ENCODE measurements at places on chromosomes 5 and 9.

GRCh38 chr5:141529002-141529401 lies 40.1 kb downstream of the PCDHGC5 start:
- no peak for DNase-seq

GRCh38 chr9:36855448-36856315 lies 178.4 kb downstream of the PAX5 start:
- no peak for DNase-seq

DNA sequence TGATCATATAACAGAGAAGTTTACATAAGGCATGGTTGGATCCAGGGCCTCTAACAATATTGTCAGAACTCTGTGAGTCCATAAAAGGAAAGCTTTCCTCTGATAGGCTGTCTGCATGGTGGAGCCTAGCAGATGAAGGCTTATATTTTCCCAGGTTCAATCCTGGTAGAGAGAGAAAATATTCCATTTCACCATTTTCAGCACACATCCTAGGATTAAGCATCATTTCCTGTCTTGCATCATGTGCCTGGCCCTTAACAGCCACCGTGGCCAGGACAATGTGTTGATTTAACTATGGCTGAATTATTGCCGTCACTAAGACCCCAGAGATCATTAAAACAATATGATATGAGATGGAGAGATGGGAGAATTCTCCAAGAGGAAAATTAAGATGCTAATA lies 90.9 kb upstream of the GRIA1 start:
- no peak for DNase-seq

DNA sequence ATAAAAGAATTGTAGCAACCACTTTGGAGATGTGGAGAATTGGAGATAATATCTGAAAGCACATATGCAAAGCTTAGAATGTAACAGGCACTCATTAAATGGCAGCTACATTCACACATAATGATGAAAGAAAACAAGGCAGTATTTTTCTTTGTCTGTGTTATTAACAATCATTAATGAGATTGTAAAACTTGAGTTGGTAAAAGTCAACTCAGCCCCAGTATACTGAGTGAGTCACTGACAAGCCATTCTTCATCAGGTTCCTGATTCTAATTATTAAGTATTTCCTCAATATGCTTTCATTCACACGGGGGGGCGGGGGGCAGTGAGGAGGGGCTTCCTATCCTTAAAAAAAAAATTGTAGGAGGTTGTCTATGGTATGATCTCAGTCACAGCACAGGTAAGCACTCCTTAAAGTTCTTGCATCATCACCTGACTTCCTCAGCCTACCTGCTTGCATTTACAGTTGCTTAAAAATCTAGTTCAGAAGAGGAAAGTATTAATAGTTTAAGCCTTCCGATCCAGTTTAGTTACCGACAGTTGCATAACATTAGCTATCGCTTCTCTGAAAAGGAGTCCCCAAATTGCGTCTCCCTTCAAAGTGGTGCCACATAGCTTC lies 379.8 kb downstream of the EFNA5 start:
- DNase-seq, result no peak

DNA sequence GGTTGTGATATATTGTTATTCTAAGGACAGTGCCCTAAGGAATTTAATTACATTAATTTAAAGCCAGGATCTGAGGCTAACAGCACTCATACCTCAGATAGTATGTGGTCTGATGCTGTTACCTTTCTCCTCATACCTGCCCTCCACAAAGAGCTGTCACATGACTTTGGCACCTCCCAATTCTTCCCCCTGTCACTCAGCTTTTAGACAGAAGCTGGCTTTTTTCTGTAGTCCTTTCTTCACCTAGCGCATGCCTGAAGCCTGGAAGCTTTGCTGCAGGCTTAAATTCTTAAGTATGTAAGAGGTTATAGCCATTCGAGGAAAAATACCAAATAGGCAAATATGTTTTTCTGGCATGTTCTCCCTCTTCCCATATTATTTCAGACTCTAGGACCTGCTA lies 61.0 kb upstream of the ADAMTS19 start:
- no peak for DNase-seq

- DNase-seq, result no peak
Observed at GRCh38 chr9:69759021-69759420, 790 bp downstream of the PTAR1 start.

DNA sequence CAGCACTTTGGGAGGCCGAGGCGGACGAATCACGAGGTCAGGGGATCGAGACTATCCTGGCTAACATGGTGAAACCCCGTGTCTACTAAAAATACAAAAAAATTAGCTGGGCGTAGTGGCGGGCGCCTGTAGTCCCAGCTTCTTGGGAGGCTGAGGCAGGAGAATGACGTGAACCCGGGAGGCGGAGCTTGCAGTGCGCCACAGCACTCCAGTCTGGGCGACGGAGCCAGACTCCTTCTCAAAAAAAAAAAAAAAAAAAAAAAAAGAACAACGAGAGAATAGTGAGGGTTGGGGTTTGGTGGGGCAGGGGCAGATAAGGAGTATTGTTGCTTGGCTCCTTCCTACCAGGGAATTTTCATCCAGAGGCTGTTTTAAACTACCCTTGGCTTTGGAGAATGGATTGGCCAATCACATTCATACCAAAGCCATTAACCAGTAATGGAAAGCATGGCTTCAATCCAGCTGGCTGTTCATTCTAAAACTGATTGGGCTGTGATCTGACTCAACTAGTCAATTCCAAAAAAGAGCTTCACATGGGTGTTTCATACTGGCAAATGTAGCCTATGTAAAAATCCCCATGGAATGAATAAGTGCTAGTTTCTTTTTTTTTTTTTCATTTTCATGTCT lies 64.4 kb downstream of the PLCXD3 start:
- no peak for DNase-seq

DNA sequence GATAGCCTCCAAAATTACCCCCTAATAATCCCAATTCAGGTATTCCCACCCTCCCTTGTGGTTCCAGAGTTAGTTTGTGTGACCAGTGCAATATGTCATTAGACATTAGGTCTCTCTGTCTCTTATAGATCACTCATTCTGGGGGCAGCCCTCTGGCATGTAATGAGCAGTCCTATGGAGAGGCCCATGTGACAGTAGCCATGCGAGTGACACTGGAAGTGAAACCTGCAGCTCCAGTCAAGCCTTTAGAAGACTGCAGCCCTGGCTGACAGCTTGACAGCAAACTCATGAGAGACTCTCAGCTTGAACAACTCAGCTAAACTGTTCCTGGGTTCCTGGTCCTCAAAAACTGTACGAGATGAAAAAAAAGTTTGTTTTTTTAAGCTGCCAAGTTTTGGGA lies 54.0 kb upstream of the HSPB3 start:
- DNase-seq, result no peak

- DNase-seq, result peak; percentile 5
Observed at GRCh38 chr9:31590091-31590490, 794.4 kb upstream of the ACO1 start.

- DNase-seq, result no peak
Observed at GRCh38 chr9:36812556-36812955, 221.5 kb downstream of the PAX5 start.

DNA sequence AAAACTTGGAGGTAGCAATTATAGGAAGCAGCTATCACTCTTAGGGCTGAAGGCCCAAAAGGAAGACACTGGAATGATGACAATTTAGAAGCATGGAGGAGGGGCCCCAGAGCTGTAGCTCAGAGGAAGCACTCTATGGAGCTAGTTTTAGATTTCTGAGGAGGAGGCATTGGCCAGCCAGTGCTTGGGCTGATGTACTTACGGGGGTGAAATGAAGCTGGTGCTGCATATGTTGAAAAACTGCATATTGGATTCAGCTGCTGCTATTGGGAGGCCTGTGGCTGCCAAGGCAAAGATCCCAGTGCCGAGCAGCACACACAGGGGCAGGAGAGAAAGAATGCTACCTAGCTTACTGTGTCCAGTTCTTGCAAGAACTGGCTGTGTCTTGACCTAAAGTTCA lies 53.9 kb upstream of the HMHB1 start:
- DNase-seq, result no peak

DNA sequence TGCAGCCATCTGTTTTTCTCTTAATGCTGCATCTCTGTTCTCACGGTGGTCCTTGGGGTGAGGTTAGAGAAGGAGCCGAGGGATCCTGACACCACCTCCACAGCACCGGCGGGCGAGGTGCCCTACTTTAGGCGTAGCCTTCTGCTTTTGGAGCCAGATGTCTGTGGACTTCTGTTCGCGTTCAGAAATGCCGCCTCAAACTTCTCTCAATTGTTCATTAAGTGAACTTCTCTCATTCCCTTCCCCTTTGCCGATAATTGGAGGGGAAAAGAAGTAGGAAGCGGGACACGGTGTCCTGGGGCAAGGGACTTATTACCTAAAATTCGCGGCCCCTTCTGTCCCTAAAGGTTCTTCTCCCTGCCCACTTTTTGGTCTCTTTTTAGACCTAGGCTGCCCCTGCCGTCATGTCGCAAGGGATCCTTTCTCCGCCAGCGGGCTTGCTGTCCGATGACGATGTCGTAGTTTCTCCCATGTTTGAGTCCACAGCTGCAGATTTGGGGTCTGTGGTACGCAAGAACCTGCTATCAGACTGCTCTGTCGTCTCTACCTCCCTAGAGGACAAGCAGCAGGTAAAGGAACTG lies 455 bp downstream of the KIF20A start:
- no peak for DNase-seq

DNA sequence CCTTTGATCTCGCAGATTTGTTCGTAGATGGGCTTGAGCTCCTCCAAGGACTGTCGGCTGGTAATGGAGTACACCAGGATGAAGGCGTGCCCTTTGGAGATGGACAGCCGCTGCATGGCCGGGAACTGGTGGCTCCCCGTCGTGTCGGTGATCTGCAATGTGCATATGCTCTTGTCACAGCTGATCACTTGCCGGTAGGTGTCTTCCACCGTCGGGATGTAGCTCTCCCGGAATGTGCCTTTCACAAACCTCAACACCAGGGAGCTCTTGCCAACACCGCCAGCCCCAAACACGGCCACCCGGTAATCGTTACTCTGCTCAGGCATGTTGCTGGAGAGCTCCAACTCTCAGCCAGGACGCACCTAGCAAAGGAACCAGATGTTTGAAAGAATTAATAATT lies 29.1 kb downstream of the DIRAS2 start:
- DNase-seq, result no peak

- no peak for DNase-seq
Observed at GRCh38 chr9:130746434-130747212, 53.0 kb downstream of the EXOSC2 start.

- DNase-seq, result peak; percentile 63
Observed at GRCh38 chr5:122192497-122193496, 63.5 kb downstream of the ZNF474 start.

Measured in NCI-H2081 (cell line).